Tongue (tissue), 3 donors: ENCODE measurements at places on chromosomes 7 and 10. TPM values are rescaled to one million over a fixed set of nuclear protein-coding genes. Genes with fewer than 3 reads are reported as not detected.

The STOX1 gene
- 5.0 TPM for total RNA-seq

The LRMDA gene
- total RNA-seq, result 6.3 TPM

The KIAA1217 gene
- 36.0 TPM for total RNA-seq

The HKDC1 gene
- total RNA-seq, result 0.51 TPM

The TMEM229A gene
- not detected for total RNA-seq

The SVOPL gene
- 0.72 TPM for total RNA-seq

The ST8SIA6 gene
- total RNA-seq, result 2.9 TPM

- peak; percentile 78 for DNase-seq
These were observed 435 bp upstream of the PWWP2B start for GRCh38 chr10:132396494-132397035.

GRCh38 chr7:45990276-45990675 lies 69.2 kb upstream of the IGFBP3 start:
- no peak for DNase-seq

DNA sequence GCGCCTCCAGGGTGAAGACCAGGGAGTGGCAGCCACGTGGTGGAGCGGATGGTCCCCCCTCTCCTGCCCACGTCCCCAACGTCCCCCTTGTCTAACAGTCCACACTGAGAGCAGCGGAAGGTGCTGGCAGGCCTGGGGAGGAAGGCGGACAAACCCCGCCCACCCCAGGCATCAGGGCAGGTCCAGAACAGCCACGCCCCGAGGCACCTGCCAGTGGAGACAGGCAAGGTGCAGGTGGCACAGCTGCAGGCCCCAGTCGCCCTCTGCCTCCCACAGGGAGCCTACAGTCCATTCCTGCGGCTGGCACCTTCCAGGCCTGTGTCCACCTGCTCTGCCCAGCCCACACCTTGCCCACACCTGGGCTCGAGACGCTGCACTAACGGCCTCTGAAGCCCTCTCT lies 24.9 kb downstream of the CYP2W1 start:
- DNase-seq, result no peak

DNA sequence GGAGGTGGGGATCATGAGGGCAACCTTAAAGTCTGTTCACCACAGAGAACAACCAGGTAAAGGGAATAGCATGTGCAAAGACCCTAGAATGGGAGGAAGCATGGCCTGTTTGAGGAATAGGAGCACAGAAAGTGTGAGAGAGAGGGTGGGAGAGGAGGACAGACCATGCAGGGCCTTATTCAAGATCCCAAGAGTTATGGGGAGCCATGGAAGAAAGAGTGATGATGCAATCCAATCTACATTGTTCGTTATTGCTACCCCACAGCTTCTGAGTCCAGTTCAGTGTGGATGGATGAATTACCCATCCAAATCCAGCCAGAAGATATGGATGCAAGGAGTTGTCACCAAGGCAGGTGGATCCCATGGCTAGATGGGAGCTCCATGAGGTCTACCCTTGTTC lies 7.8 kb upstream of the EIF4EBP2 start:
- DNase-seq, result no peak

DNA sequence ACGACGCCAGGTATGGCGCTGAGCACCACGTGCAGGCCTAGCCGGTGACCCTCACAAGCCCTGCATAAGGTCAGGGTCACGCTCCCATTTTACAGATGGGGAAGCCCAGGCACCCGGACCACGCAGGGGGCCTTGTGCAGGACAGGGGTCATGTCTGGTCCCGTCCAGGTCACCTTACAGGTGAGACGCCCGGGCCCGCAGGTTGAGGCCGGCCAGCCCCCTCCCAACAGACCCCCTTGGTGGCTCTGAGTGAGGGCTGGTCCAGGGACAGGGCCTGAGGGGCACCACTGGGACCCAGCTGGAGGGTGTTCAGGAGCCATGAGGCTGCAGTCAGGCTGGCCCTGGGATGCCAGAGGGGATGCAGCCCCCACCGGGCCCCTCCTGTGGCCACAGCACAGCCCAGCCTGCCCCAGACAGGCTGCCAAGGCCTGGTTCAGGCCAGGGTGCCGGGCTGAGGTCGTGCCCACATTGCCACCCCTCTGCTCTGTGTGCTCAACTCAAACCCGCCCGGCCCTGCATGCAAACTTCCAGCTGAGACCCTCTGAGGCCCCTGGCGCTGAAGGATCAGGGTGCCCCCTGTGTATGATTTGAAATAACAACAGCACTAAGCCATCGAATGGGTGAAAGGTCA lies 69.0 kb downstream of the PWWP2B start:
- no peak for DNase-seq

- no peak for DNase-seq
These were observed 21.7 kb downstream of the TRIM8 start for GRCh38 chr10:102665904-102666509.

GRCh38 chr10:123797813-123798212 lies 93.8 kb downstream of the CPXM2 start:
- DNase-seq, result no peak

DNA sequence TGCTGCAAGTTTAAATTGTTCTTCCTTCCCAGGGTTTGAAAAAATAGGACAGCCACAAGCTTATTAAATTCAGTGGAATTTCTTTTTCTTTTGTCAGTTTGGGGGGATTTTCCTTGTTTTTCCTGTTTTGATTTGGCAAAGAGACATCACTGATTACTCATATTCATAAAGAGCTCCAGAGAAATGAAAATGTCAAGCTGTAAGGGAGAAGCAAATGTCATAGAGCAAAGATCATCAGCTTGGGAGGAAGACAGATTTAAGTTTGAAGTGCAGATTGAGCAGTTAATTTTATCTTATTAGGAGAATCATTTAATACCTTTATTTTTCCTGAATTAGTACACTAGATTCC lies 255.8 kb upstream of the PHYHIPL start:
- no peak for DNase-seq

DNA sequence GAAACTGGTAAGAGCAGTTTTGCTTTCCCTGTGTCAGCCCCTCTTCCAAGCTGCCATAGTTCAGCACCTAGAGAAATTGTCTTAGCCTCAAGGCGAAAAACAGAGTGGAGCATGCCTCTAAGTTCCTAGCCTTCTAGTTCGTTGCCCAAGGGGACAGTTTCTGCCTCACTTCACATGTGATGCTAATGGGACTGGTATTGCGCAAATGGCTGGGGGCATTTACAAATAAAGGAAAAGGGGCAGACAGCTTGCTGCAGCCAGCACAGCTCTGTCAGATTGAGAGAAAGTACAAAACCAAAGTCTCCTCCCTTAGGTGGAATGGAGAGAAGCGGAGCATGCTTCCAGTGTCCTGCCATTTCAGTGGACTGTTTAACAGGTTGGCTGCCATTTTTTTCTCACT lies 567.7 kb downstream of the ETV1 start:
- no peak for DNase-seq

- DNase-seq, result no peak
These were observed 107.1 kb upstream of the GSDME start for GRCh38 chr7:24864214-24864817.

GRCh38 chr10:84269773-84270172 lies 24.9 kb downstream of the RGR start:
- DNase-seq, result no peak

GRCh38 chr7:42982604-42983115 lies 50.5 kb downstream of the MRPL32 start:
- DNase-seq, result no peak

GRCh38 chr10:43073191-43073590 lies 3.7 kb upstream of the RET start:
- DNase-seq, result no peak
